ENCODE measurements at places on chromosomes 12 and 14.

DNA sequence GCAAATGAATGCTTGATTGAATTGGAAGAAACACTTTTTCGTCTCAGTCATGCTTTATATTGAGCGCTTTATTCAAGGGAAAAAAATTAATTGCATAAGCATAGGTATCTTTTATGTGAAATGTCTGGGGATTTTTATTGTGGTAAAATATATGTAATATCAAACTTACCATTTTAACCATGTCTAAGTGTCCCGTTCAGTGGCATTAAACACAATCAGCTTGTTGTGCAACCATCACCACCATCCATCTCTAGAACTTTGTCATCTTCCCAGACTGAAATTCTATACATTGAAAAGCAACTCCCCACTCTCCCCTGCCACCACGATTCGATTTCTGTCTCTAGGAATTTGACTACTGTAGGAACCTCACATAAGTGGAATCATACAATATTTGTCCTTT, 39.8 kb downstream of the PHLDA1 start:
- no peak for DNase-seq

DNA sequence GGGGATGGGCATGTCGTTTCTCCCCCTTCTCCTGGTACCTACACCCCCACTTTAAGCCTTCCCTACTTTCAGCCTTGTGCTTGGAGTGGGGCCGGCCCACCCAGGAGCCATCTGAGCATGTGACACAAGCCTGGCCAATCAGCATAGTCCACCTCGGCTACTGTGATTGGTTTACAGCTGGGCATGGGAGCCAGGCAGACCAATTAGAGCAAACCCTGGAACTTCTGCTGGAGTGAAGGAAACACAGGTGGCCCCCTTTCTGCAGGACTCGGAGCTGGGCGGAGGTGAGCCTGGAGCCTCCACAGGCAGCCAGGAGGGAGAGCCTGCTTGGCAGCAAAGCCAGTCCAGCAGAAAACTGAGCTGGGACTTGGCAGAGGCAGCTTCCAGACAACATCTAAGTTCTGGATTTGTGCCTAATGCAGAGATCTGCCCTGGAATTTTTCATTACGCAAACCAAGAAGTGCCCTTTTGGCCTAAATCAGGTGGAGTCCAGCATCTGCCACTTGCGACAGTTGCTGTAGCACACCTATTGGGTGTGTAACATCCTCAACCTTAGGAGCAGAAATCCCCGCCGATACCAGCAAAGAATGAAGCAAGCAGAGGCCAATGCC, 59.5 kb downstream of the SCARB1 start:
- peak; percentile 23 for DNase-seq

GRCh38 chr12:77225373-77225772, 160.0 kb upstream of the E2F7 start:
- DNase-seq, result no peak

- DNase-seq, result peak; percentile 44
Observed at GRCh38 chr12:13959131-13959723, 22.2 kb downstream of the GRIN2B start.

GRCh38 chr14:23085458-23085857, 9.5 kb downstream of the ACIN1 start:
- no peak for DNase-seq

DNA sequence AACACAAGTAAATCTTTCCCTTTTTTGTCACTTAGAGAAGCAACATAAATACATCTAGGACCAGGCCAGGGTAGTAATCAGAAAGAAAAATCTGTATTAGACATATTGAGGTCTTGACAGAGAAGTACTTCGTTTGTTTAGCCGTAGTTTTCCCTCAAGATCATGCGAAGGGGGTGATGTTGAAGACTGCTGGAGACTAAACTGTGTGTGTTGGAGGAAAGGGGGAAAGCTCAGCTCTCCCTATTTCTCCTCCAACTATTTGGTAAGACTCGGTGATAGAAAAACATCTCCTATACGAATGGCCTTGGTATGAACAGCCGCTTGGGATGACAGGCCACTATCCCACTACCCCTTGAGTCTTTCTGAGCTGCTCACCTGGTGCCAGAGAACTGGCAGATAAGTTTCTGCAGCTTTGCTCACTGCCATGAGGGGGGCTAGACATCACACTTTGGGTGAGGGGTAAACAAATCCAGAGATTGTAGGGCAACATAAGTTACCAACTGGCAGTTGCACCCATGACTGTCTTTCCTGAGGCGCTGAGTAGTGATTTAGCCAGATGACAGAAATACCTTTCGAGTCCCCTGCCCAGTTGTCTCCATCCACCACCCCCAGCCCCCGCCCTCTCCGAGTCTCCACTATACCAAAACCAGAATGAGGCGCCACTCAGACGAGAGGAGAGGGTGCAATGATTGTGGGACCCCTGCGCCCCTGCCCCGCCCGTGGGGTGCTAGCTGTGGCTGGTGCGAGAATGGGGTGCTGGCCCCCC, 685 bp downstream of the VAMP1 start:
- DNase-seq, result no peak

DNA sequence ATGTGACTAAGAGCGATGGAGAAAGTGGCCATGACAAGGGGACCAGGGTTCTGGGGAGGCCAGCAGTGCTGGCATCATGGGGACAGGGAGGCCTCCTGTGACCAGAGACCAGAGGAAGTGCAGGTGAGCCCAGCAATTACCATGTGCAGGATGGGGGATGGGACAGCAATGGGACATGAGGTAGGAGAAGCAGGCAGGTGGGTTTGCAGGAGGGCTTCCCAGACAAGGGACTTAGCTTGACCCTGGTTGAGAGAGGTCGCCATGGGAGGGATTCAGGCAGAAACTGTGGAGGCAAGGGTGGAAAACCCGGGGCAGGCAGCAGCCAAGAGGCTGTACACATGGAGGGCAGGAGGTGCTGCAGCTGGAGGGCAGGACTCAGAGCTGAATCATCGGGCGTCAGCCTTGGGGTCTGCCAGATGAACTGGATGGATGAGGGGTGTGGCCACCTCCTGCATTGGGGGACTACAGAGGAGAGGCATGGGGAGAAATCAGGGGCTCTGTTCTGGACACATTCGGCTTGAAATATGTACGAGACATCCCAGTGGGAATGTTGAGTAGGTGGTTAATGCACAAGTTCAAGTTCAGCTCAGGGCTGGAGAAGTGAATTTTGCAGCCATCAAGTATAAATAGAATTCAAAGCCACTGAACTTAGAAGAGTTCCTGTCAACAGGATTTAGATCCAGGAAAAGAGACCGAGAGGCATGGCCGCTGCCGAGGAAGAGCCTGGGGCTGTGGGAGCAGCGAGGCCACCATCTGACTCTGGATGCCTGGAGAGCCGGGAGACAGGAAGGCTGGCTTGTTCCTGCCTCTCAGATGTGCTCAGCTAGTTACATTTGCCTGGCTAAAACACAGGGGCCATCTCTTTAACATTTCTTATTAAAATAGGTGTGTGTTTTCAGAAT, 36.6 kb downstream of the SFSWAP start:
- DNase-seq, result no peak

DNA sequence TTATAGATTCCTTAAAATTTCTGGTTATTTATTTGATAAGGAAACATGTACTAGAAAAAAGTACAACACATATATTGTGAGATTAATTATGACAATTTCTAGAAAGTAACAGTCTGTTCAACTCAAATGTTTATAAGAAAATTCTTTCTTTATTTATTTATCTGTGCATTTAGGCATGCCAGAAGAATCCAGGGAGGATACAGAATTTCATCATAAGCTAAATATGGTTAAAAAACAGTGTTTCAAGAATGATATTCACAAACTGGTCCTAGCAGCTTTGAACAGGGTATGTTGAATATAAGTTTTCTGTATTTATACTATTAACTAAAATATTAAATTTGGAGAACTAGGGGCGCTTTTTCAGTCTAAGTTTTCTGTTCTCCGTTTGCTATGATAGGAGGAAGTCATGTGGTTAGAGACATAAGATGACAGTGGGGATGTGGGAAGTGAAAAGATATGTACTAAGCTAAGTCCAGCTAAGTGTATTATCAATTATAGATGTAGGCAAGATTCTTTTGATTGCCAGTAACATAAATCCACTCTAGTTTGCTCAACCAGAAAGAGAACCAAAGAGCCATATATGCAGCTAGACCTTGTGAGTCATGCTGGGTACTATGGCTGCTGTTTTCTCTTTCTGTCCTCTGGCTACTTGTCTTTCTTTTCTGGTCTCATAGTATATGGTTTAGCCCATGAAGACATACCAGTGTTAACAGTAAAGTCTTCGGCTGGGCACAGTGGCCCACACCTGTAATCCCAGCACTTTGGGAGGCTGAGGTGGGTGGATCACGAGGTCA, 39.0 kb downstream of the LRRK2 start:
- no peak for DNase-seq

- no peak for DNase-seq
Observed at GRCh38 chr14:74882103-74882920, 596 bp downstream of the DLST start.

GRCh38 chr12:56995201-56995929, 11.0 kb downstream of the ZBTB39 start:
- no peak for DNase-seq

DNA sequence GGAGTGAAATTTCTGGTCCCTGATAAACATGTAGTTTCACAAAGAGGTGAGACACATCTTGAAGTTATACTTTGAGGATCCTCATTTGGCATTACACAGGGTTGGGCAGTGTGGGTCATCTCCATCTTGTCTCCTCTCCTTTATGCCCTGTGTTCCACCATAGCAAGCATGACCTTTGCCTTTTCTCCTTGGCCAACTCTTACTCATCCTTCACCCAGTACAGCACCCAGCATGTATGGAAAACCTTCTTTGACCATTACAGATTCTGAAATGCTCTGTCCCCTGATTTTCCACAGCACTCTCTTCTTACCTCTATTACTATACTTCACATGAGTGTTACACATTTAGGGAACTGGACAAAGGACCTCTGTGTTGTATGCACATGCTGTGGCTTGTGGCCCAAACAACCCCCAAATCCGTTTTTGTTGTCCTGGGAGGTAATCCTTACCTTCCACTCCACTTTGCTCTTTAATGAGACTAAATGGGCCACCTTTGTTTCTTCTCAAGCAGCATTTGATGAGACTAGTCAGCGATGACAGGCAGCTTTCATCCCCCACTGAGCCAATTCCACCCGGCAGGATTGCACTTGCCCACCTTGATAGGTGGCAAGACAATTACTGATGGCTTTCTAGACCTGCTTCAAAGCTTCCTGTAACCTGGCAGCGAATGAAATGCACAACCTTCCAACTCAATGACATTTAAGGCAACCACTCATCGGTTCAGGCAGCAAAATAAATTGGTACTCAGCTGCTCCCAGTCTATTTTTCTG, 163.5 kb downstream of the MON2 start:
- DNase-seq, result no peak

DNA sequence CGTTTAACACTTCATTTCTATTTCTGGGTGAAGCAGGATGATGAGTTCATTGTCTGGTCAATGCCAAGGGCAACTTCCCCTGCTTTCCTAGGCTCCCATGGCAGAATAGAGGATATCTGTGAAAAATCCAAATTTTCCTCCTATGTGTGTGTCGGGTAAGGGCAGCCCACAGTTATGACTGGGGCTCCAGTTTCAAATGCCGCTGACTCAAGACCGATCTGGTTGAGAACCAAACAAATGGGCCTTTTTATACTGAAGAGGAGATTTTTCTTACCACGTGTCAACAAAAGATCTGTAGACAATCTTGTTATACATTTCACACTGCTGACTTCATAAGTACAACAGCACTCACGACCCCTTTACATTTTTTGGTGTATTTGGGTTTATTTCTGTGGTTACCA, 120.8 kb downstream of the CHST11 start:
- DNase-seq, result no peak

- no peak for DNase-seq
Observed at GRCh38 chr12:102435827-102436436, 44.4 kb downstream of the IGF1 start.

GRCh38 chr12:10362325-10362724, 27.5 kb downstream of the KLRK1 start:
- DNase-seq, result no peak

DNA sequence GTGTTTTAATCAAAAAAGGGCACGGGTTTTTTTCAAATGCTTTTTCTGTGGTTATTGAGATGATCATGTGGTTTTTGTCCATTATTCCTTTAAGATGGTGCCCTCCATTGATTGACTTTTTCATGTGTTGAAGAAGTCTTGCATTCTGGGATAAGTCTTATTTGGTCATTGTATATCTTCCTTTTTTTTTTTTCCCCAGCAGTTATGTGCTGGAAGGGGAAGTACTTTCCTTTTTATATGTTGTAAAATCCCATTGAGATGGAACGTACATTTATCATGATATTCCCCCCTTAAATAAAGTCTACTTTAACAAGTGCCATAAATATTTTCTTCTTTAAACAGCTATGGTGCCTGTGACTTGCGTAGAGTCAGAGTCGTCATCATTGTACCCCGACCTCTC, 24.8 kb upstream of the MUCL1 start:
- DNase-seq, result no peak

GRCh38 chr12:12606781-12607589, 4.7 kb upstream of the CREBL2 start:
- no peak for DNase-seq

DNA sequence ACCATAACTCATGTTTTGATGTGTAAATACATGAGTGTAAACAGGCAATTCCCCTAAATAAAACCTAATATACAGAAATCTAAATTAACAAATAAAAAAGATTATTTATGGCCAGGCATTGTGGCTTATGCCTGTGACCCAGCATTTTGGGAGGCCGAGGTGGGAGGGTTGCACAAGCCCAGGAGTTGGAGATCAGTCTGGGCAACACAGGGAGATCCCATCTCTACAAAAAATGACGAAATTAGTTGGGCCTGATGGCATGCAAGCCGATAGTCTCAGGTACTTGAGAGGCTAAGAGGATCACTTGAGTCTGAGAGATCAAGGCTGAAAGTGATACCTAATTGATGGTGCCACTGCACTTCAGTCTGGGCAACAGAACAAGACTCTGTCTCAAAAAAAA, 48.7 kb downstream of the BCAT1 start:
- no peak for DNase-seq

DNA sequence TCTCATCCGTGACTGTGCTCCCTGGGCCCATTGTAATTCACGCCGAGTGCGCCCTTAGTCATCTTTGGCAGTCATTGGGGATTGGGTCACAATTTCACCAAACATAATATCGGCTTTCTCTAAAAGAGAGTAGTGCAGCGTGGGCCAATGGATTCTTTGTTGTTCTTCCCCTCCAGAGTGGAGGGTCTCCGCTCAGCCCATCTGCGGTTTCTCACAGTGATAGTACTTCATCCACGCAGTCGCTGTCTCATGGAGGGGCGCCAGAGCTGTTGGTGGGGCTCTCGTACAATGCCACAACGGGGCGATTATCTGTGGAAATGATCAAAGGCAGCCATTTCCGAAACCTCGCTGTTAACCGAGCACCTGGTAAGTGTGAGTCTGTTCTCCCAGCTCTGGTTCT, 321.8 kb downstream of the SNAPC1 start:
- peak; percentile 44 for DNase-seq

- no peak for DNase-seq
Observed at GRCh38 chr12:80939231-80939950, 1.7 kb upstream of the LIN7A start.

GRCh38 chr12:66090157-66090556, 40.4 kb downstream of the LLPH start:
- no peak for DNase-seq

GRCh38 chr14:77421201-77421600, 2.1 kb downstream of the NOXRED1 start:
- DNase-seq, result no peak
